ENCODE measurements at places on chromosomes 11 and 22.
A peak's percentile ranks its signal among the peaks of the same experiment; 100 is the strongest.

GRCh38 chr22:33438273-33438672 is 380.1 kb upstream of the SYN3 start:
- DNase-seq, result peak; percentile 63

GRCh38 chr11:122115524-122116379 is at the start of gene BLID:
TSS of gene BLID (minus strand) at chr11:122116215. CDS start at chr11:122115922, 293 bp downstream.
- DNase-seq, result no peak

DNA sequence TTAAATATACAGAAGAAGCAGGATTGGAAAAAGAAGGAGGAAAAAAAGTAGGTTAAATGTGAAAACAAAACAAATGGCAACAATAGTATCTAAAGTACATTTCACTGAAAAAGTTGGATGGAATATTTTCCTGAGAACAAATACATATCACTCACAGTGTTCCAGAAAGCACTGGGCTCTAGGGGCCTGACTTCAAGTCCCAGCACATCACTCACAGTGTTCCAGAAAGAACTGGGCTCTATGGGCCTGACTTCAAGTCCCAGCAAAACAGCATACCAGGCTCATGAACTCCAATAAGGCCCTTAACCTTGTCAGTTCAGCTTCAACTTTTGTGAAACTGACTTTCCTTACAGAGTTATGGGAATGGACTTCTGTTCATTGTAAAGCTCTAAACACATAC is 46.0 kb upstream of the CCDC34 start:
- no peak for DNase-seq

DNA sequence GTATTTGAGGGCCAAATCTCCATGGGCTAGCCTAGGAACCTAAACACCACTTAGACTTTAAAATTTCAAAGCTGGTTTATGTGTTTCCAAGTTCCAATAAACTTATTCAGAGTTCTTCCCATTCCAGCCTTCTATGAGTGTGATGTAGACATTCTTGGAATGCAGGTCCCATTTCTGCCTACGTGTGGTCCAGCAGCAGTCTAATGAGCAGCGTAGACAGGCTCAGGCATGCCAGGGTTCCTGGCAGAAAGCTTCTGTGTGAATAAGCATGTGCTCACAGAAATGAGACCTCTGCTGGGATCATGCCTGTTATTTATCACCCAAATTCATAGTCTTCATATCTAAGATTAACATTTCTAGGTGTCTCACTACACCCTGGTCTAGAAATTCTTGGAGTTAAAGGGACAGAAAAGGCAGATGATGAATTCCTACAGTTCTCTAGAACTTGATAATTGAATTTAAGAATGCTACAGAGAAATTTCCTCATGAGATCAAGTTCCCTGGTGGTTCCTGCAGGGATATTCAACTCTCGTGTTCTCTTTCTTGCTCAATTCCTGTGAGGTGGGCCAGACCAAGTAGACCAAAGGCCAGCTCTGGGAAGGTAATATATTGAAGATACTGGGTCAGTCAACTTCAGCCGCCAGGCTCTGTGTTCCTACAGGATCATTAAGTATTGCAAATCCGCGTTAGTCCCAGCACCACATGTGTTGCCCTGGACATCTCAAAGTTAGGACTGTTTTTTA is 17.6 kb downstream of the RNF185 start:
- no peak for DNase-seq

DNA sequence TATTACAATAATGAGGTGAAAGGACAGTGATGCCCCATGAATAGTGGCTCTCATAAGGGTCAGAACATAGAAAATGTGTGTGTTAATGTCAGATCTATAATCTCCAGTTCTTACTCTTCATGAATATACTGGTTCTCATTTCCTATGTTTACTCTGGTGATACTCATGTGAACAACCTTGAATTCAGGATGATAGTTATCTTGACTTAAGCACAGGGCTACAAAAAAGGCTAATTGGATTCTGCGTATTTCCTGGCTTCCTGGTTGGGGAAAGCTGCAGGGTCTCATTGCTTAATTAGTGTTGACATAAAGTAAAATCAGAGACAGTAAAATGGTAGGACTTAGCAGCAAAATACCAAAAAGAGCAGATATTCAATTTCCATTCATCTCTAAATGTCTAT is 1316.8 kb upstream of the RAG2 start:
- no peak for DNase-seq

DNA sequence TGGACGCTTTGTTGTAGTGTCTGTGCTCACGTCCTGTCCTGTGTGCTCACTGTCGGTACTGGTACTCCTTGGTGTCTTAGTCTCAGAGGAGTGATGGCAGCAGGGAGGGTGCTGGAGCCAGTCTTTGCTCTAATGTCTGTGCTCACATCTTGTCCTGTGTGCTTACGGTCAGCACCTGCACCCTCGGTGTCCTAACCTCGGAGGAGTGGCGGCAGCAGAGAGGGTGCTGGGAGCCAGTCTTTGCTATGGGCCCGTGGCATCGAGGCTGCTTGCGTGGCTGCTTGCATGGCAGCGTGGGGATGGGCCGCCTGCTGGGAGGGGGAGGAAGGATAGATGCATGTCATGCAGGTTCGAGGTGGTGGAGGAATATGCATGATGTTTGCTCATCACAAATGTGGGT is 12.7 kb downstream of the IGHMBP2 start:
- no peak for DNase-seq

DNA sequence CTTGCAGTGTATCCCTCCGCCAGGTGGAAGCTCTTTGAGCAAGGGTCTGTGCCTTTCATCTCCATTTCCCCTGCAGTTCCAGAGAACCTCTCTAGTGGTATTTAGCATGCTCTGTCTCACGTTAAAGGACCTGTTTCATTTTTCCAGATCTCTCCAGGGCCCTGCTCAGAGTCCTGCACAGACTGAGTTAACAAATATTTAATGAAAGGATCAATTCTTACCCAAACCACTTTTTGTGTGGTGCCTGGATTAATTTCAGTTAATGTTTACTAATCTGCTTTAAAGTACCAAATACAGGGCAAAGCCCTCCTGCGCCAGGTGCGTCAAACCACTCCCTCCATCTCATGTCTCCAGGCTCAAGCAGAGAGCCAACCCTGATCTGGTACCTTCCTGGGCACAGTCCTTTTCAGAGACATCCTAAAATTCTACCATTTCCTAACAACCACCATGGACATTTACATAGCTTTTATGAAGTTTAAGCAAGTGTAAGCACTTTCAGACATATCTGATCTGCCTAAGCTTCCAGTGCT is 18.7 kb upstream of the ACER3 start:
- DNase-seq, result no peak

- DNase-seq, result no peak
These were observed 2.9 kb upstream of the OR52J3 start for GRCh38 chr11:5043380-5043779.

GRCh38 chr11:27701355-27702105 is 1.3 kb upstream of the BDNF start:
- DNase-seq, result peak; percentile 40

DNA sequence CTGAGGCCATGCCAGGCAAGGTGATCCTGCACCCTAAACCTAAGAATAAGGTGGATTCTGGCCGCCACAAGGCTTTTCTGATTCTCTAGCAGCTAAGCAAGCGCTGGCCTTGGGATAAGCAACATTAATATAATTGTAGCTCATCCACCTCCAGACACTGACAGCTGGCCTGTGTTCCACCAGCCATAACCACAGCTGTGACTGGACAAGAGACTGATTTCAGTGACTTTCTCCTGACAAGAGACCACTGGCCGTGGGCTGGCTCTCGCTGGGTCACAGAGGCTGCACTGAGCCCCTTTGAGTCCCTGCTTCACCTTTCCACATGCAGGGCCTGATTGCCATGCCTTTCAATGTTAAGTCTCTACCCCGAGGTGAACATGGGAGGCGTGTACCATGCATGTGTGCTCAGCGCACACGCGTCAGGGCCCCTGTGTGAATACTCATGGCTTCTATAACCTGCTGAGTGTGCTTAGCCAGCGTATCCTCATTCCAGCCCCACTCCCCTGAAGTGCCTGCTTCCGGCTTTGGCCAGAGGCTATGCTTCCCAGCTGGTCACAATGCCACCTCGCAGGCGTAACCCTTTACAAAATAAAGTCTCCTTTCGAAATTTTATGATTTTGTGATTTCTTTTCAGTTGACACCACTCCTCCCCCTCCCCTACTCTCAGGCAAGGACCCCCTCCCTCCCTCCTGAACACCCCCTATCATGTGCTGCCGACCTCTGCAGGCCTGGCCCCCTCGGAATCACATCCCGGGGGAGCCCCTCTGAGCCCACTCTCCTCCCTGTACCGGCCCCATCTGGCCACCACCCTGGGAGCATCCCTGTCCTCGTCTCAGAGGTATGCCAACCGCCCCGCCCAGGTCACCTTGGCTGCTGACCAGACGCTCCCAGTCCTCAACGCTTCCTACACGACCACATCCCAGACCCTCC is 128.1 kb downstream of the CTTN start:
- DNase-seq, result no peak

GRCh38 chr22:48021991-48022401 is 1259.5 kb downstream of the TBC1D22A start:
- DNase-seq, result no peak

DNA sequence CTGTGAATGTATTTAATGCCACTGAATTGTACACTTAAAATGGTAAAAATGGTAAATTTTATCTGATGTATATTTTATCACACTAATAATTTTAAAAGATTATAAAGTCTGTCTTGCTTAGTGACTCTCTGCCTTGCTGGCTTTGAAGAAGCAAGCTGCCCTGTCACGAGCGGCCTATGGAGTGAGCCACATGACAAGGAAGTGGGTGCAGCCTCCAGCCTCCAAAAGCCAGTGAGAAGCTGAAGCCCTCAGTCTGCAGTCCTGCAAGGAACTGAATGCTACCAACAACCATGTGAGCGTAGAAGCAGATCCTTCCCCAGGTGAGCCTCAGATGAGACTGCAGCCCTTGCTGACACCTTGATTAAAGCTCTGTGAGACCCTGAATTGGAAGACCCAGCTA is 20.0 kb downstream of the C11orf24 start:
- no peak for DNase-seq

DNA sequence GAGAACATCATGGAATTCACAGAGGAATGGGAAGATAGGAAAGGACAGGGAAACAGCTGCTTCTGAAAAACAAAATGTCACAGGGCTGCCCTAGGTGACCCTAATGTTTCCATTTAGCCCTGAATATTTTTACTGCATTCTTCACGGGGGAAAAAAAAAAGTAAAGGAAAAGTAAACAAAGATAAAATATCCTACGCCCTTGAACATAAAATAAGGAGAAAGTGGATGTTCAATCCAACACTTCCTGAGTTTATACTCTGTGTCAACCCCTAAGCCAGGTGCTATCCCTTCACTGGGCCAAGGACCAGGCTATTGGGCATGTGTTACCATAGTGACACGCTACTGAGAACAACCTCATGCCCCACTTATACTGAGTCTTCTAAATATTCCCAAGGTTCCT is 84.7 kb downstream of the FAM76B start:
- DNase-seq, result no peak

DNA sequence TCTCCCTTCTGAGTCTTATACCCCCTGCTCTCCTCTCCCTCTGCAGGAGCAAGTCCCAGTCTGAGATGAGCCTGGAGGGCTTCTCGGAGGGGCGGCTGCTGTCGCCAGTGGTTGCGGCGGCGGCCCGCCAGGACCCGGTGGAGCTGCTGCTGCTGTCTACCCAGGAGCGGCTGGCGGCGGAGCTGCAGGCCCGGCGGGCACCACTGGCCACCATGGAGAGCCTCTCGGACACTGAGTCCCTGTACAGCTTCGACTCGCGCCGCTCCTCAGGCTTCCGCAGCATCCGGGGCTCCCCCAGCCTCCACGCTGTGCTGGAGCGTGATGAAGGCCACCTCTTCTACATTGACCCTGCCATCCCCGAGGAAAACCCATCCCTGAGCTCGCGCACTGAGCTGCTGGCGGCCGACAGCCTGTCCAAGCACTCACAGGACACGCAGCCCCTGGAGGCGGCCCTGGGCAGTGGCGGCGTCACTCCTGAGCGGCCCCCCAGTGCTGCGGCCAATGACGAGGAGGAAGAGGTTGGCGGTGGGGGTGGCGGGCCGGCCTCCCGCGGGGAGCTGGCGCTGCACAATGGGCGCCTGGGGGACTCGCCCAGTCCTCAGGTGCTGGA is 8.8 kb upstream of the MYRF start:
- DNase-seq, result no peak

DNA sequence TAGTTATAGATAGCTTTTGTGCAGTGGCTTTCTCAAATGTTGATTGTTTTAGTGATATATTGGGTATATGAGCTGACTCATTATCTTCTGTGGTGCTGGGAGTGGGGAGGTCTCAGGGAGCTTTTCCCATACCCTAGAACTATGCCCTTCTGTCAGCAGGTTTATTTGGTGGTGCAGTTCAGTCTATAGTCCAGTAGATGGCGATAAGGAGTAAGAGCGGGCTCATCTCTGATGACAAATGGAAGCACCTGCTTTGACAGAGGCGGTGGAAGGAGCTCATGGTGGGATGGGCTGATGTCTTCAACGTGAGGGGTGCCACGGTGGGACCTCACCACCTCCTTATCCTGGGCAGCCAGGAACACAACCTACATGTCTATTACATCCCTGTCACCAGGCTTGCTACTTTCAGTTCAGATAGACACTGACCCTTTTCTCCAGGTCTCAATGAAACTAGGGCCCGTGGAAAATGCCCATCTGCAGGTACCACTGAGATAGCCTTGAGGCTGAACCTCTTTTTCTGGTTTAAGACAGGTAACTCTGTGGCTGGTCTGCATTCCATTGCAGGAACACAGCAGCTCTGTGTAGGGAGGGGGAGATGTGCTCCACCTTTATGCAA is 13.0 kb upstream of the OR6A2 start:
- DNase-seq, result no peak

- no peak for DNase-seq
These were observed 13.3 kb downstream of the RBFOX2 start for GRCh38 chr22:36015155-36015810.

GRCh38 chr11:69863544-69864200 is 44.5 kb upstream of the FGF3 start:
- no peak for DNase-seq

GRCh38 chr22:20867179-20868024 is 8.6 kb downstream of the SNAP29 start:
- no peak for DNase-seq

DNA sequence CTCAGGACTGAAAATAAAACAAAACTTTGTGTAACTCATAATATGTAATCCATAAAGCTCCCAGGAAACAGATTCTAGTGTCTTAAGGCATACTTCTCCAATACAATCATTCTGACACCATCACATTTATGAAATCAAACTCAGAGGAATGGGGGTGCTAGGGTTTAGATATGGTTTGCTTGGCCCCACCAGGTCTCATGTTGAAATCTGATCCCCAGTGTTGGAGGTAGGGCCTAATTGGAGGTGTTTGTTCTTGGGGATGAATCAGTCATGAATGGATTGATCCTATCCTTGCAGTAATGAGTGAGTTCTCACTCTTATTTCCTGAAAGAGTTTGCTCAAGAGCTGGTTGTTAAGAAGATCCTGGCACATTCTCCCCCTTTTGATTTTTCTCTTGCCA is 380.9 kb downstream of the ETS1 start:
- no peak for DNase-seq

- DNase-seq, result no peak
These were observed 53.9 kb downstream of the FLI1 start for GRCh38 chr11:128747728-128748148.

- DNase-seq, result no peak
These were observed 47.0 kb upstream of the CCDC89 start for GRCh38 chr11:85732965-85733364.
